LNCaP clone FGC (cell line): ENCODE measurements at places on chromosomes 2 and 18.

DNA sequence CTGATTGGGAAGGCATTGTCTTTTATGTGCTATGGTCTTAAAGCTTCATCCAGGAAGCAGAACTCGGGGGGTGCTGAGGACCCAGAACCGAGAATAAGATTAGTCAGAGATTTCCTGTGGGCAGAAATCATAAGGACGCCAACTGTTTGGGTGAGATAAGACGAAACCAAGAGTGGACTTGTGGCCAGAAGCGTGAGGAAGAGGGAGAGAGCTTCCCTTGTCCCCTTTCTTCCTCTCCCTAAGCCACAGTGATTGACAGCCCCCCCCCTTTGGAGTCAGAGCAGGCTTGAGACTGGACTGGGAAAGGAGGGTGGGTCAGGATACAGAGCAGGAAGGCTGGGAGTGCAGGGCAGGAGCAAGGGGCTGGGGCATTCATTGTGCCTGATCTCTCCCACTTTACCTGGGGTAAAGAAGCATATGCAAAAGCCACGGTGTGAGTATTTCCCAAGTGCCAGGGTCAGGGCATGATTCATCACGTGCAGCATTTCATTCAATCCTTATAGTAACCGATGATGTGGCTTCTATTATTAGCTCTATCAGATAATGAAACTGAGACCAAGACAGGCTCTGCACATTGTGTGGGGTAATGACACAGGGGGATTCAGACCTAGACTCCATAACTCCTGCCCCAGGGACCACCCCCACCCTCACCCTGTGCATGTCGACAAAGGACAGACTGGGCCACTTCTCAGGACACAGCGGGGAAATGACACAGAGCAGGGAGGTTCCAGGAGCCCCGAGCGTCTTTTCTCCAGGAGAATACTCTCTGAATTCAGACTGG lies 3.0 kb upstream of the IL1RN start:
- DNase-seq = no peak

DNA sequence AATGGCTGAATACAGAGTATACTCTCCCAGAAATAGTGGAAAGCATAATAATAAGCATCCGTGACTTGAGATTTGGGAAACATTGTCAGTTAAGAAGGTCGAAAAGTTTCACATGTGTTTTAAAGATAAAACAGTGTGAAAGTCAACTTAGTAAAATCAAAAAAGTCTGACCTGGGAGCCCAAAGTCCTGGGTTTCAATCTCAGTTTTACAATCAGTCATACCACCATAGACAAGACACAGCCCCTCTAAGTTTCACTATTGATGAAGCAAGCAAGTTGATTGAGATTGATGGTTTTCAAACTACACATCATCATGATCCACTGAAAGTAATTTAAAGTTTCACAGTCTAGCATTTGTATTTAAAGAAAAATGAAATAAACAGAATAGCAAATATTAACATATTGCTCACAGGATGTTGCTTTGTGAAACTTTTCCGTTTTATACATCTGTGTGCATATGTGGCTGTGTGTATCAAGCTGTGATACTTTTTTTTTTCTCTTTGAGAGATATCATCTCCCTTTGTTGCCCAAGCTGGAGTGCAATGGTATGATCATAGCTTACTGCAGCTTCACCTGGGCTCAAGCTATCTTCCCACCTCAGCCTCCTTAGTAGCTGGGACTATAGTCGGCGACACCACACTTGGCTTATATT lies 71.1 kb downstream of the PIK3C3 start:
- DNase-seq = no peak

- DNase-seq = no peak
These were observed 259.8 kb upstream of the CXCR4 start for GRCh38 chr2:136377423-136378382.

DNA sequence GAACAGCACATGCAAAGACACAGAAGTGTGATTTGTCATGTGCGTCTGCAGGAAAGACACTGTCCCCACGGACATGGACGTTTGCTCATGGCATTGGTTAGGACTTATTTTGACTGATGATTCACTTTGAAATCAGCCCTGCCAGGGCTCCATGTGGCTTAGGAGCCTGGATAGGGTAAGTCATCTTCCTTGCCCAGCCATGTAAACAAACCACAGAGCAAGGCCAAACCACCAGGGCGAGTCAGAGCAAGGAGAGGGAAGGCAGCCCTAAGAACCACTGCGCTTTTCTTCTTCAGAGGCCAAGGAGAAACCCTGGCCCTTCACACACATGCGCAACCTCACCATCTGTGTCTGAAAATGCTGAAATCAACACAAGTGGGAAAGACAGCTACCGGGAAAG lies 88.8 kb downstream of the GFPT1 start:
- DNase-seq = no peak

DNA sequence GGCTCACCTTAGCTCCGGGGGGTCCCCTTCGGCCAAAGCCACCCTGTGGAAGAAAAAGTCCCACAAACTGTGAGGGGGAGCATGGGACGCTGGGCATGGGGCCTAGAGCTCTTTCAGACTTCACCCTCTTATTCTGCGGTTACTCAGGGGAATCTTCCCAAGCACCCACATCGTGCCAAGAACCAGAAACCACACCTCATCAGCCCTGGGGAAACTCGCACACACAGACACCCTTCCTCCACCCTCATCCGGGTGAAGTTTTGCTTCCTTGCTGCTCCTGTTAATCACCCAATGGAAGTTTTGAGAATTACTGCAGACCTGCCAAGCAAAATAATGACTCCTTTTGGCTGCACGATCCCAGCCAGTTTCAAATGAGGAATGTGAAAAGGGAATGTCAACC lies 59.1 kb downstream of the COL6A3 start:
- no peak for DNase-seq

GRCh38 chr2:168961450-168962229 lies 60.5 kb downstream of the G6PC2 start:
- DNase-seq = peak; percentile 44

GRCh38 chr2:128389388-128390086 lies 70.9 kb upstream of the HS6ST1 start:
- no peak for DNase-seq

GRCh38 chr2:151757861-151758260 lies 23.6 kb upstream of the NEB start:
- peak; percentile 28 for DNase-seq
